T-helper 1 cell (primary cell): ENCODE measurements at places on chromosomes 2 and 18.

- DNase-seq, result no peak
Observed at GRCh38 chr2:197258580-197258979, 52.0 kb downstream of the ANKRD44 start.

DNA sequence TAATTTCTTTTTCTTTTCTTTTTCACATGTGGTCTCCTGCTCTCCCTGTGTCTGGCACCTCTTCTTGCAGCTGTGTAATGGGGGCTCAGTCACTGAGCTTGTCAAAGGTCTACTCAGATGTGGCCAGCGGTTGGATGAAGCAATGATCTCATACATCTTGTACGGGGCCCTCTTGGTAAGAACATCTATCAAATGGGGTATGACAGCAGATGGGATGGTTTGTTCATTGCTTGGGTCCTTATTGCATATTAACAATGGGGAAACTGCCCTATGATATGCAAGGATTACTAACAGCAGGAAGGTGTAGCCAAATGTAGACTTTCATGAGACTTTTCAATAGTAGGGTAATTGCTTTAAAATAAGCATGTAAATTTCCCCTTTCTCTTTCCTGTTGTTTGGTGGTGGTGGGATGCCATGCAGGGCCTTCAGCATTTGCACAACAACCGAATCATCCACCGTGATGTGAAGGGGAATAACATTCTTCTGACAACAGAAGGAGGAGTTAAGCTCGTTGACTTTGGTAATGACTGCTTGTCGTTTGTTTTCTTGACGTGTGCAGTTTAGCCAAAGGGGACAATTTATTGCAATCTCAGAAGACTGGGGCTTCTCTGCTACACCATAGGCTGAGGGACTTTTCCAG, 36.5 kb downstream of the MYO3B start:
- no peak for DNase-seq

- no peak for DNase-seq
Observed at GRCh38 chr2:181741756-181742155, 61.4 kb upstream of the NEUROD1 start.

GRCh38 chr2:165402162-165402561, 67.3 kb upstream of the CSRNP3 start:
- DNase-seq, result no peak

DNA sequence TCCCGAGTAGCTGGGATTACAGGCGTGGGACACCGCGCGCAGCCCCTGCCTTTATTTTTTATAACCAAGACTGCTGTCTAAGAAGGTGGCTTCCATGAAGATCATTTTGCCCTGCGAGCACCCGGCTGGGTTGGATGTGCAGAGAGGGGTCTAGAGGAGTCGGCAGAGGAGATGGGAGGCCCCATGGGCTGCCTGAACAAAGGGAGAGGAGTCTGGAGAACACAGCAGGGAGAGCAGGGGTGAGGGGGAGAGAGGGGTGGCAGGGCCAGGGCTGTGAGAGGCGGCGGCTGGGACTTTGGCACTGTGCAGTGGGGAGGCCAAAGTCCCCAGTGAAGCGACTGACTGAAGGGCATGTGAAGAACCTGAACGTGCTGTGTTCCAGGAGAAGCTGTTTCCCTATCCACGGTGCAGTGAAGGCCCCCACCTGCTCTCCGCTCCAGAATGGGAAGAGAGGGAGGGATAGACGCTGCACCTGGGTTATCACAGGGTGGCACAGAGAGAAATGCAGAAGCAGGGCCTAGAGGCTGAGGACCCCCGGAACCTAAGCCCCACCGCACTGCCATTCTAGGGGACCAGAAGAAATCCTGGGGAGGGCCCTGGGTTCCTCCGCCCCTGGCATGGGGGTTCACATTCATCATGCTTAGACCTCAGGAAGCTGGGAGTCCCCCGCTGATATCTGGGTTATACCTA, 24.8 kb upstream of the FOSL2 start:
- DNase-seq, result no peak

- DNase-seq, result no peak
Observed at GRCh38 chr18:63763831-63764600, 11.2 kb upstream of the SERPINB7 start.

- DNase-seq, result no peak
Observed at GRCh38 chr2:226583715-226584114, 215.9 kb downstream of the IRS1 start.

- no peak for DNase-seq
Observed at GRCh38 chr2:53087874-53088461, 679.6 kb upstream of the CHAC2 start.

DNA sequence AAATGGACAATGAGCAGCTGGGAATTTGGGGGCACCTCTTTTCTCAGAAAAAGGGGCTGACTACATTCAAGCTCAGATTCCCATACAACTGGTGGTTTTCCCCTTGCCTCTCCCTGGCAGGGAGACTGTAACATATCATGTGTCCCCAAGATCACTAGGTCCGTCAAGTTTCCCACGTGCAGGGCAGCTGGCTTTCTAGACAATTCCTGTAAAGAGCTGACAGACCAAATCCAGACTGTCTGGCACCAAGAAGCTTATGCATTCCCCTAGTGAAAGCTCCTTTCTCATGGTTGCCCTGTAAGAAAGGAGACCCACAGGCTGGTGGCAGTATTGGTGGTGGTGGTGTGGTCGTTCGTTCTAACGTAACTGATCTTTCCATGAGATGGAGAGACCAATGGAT, 48.8 kb downstream of the THUMPD2 start:
- no peak for DNase-seq

GRCh38 chr2:112276954-112277353, 1.6 kb downstream of the ZC3H6 start:
- DNase-seq, result no peak
